ENCODE measurements at places on chromosomes 7 and 10. TPM values are rescaled to one million over a fixed set of nuclear protein-coding genes. Genes with fewer than 3 reads are reported as not detected.

TSPAN15 gene
- 51.0 TPM for total RNA-seq

NAT16 gene
- total RNA-seq: not detected

OR2A5 gene
- not detected for total RNA-seq

ITGA8 gene
- not detected for total RNA-seq

PPP1R17 gene
- not detected for total RNA-seq

TMEM213 gene
- total RNA-seq: not detected

C10orf143 gene
- total RNA-seq: not detected

ATXN7L1 gene
- total RNA-seq: 1.5 TPM

DRGX gene
- total RNA-seq: not detected

SAMD9 gene
- total RNA-seq: 4.0 TPM

IDI2 gene
- not detected for total RNA-seq
